NCI-H460 (cell line): ENCODE measurements at places on chromosomes 5 and 9.

- DNase-seq, result no peak
Observed at GRCh38 chr5:14273207-14273767, 130.1 kb downstream of the TRIO start.

DNA sequence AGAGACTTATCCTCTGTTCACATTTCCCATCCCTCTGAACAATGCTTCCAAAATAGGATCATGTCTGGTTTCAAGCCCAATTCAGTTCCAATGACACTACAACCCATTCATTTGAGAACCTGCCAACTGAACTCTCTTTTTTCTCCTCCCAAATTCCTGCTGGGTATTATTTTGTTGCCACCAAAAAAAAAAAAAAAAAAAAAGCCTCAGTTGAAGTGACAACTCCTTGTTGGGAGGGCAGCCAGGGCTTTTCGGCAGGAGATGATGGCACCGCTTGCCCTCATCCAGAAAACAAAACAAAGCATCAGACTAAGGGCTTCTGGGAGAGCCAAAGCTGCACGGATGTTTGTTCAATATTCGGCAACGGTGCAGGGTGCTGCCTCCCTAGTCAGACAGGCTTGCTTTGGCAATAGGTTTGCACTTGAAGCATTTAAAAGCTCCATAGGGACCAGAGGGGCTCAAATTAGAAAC lies 30.6 kb upstream of the TRIM32 start:
- DNase-seq, result no peak

- no peak for DNase-seq
Observed at GRCh38 chr5:173093606-173094005, 37.5 kb downstream of the CREBRF start.

- DNase-seq, result no peak
Observed at GRCh38 chr9:16679327-16679821, 191.1 kb downstream of the BNC2 start.

DNA sequence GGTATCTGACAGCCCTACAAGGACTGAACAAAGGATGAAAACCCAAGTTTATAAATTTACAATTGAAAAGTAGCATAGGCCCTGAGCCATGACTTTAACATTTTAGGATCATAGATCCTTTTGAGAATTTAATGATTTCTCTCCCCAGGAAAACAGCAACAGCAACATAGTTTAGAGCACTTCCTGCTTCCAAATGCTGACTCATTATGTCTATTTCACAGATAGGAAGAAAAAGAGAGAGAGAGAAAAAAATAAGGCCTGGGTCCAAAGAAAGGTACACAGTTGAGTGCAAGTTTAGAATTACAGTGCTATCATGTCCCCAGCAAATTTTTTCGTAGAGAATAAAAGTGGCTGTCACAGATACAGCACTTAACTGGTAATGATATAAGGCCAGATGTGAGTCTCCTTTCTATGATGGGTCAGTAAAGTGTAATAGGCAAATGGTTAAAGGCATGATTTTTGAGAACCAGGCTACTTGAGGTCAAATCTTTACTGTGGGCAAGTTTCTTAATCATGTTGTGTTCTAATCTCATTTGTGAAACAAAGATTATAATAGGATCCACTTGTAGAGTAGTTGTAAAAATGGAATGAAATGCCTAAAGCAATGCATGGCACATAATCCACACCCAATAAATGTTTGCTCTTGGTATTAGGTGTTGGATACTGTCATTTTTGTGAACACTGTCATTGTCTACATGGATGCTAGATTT lies 12.3 kb upstream of the PPP2R2B start:
- no peak for DNase-seq

- no peak for DNase-seq
Observed at GRCh38 chr5:54296386-54296785, 14.0 kb downstream of the ARL15 start.

DNA sequence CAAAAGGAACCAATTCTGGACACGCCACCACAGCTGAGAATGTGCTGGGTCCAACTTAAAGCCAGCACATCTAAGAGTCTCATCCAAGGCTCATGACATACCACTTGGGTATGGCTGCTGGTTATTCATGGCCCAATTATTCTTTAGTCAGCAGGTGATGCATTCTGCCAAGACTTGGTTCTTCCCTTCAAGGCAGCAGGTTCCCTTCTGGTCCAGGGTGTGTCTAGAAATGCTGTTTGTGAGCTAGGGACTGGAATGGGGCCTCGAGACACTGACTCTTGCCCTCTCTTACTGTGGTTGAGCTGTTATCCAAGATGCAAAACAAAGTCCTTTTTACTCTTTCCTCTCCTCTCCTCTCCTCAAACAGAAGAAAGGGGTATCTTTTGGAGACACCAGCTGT lies 522.6 kb downstream of the HINT1 start:
- DNase-seq, result no peak

DNA sequence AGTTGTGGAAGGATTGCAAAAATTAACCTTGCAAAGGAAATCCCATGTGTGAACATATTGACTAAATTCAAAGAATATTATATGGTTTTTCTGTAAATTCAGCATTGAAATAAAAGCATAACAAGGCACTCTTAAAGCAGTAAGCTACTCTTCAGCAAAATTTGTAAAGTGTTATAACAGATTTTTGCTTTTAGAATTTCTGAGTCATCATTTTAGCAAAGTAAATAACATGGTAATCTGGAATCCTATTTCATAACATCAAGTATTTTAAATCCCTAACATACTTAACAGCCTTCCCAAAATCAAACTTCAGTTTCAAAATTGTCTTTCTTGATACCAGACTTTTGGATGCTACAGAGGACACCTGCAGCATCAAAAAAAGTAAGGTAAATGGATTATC lies 436.0 kb upstream of the CDH9 start:
- no peak for DNase-seq
